ENCODE measurements at places on chromosomes 5 and 9.

DNA sequence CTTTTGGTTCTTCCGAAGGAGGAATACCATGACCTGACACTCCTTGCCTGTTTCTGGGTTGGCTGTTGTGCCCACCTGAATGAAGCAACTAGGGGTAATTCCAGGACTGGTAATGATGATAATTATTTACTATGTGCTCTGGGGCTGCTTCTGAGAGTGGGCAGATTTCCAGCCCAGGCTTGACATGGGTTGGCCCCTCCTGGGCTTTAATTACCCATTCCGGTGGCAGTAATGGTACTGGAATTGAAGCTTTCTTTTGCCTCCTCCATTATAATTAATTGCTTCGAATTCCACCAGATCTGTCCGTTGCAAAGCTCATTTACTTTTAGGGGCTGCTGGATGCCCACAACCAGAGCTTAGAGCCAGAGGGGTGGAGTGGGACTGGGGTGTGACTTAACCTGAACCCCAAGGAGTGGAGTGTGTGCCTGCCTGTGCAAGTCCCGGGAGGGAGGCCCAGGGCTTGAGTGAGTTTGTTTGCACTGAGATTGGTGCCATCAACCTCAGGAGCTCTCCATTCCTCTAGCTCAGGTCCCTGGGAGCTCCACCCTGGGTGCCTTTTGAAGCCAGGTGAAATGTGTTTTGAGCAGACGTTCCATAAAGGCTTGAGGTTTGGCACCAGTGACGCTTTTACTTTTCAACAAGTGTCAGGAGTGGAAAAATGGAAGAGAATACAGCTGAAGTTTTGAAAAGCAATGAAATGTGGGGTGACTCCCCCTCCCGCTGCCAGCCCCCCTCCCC, 214.6 kb downstream of the PDZD2 start:
- no peak for DNase-seq

GRCh38 chr9:112198646-112199045, 23.5 kb upstream of the SUSD1 start:
- peak; percentile 62 for DNase-seq

DNA sequence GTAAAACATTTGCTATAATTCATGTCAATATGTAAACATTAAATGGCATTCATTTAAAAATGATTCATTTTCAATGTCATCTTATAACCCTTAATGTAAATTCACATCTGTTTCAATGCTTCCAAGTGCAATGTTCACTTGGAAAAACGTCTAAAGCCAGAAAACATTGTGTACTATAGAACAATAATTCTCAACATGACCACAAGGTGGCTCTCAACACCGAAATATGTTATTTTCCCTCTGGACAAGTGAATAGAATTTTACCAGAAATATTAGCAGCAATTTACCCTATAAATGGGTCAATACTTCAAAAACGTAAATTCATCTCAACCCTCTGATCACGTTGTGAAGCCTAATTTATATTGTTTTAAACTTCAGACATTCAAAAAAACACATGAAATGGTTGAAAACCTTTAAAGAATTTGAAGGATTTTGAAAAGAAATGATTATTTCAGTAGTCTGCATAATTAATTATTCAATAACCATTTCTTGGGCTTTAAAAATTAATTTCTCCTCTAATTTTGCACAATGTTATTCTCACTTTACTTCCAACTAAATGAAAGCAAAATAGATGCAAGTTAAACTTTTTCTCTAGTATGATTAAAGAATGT, 11.0 kb downstream of the CDH10 start:
- no peak for DNase-seq

- no peak for DNase-seq
These were observed 14.6 kb upstream of the AQP7 start for GRCh38 chr9:33416996-33417395.

- DNase-seq = no peak
These were observed 5.8 kb upstream of the TBC1D9B start for GRCh38 chr5:179913461-179913860.

- no peak for DNase-seq
These were observed 89.9 kb upstream of the ADAMTSL1 start for GRCh38 chr9:18384066-18384465.

GRCh38 chr9:87065981-87066380, 118.7 kb upstream of the GAS1 start:
- no peak for DNase-seq

GRCh38 chr5:78648359-78649210, at the start of gene LHFPL2:
Gene LHFPL2, minus strand, starts transcription at chr5:78648772. Its CDS starts 138,559 bp downstream, at chr5:78510213.
- peak; percentile 75 for DNase-seq

DNA sequence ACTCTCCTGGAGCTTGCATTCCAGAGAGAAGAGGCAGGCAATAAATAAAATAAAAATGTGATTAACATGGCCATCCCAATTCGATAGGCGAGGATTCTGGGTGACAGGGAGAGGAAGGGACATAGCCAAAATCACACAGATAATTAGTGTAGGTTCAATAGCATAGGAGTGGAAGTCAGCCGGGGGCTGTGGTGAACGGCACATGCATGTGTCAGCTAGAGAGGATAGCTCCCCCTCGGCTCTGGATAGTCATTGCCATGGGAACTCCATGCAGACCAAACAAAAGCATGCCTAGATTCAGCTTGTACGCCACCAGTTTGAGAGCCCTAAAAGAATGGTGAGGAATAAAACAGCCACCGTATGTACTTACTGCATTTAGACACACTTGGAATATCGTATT, 223.5 kb downstream of the GRIA1 start:
- no peak for DNase-seq

DNA sequence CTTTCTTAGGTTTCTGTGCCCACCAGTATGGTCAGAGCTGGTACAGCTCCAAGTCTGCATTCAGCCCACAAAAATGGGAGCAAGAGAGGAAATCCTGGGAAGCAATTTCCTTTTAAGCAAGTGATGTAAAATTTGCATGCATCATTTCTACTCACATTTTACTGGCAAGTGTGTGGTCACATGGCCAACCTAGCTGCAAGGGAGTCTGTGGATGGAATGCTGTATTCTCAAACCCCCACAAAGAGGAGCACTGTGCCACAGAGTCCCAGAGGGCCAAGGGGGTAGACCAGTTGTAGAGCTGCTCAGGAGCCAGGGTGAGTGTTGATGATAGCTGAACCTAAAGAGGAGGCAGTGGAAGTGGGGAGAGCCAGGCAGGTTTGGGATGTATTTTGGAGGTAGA, 154.3 kb upstream of the SPRY4 start:
- DNase-seq = no peak

DNA sequence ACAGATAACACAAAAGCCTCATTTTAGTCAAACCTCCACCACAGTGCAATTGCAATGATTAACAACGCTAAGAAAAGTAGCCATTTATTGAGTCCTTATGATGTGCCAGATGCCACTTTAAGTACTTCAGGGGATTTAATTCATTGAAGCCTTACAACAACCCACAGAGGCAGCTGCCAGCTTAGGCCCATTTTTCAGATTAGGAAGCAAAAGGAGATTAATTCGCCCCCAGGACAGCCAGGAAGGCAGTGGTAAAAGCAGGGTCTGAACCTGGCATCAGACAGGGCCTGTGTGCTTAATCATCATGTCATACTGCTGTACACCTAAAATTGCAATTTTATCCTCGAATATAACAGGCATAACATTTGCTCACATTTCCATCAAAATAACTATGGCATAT, 23.9 kb downstream of the MED27 start:
- no peak for DNase-seq

DNA sequence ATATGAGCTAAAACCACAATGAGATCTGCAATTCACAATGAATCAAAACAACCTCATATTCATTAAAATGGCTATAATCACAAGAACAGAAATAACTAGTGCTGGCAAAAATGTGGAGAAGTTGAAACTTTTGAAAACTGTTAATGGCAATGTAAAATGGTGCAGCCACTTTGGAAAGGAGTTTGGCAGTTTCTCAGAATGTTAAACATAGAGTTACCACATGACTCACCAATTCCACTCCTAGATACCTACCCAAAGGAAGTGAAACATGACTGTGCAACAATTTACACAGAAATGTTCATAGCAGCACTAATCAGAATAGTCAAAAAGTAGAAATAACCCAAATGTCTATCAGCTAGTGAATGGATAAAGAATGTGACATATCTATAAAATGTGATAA, 862.2 kb downstream of the DTWD2 start:
- no peak for DNase-seq

DNA sequence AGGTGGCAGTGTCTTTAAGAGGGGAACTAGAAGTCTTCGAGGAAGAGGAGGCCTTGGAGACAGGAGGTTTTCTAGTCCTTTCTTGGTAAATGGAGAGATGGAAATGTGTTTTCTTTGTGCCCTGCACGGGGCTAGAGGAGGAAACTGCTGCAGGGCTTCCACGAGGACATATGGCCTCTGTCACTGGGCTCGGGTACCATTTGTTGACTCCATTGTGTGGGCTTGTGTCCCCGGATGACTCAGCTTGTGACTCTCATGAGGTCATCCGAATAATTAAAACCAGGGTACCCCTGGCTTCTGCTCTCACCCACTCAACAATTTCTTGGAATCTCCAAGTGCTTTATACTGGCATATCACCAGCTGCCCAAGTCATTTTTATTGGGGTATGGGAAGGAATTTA, 261.7 kb downstream of the KIF4B start:
- DNase-seq = no peak

GRCh38 chr9:135494791-135495559, 5.5 kb upstream of the MRPS2 start:
- DNase-seq = no peak

- DNase-seq = peak; percentile 56
These were observed 73.3 kb downstream of the GLIS3 start for GRCh38 chr9:4226331-4227250.

- no peak for DNase-seq
These were observed 28.2 kb downstream of the MTRR start for GRCh38 chr5:7897014-7897600.

GRCh38 chr9:33817327-33818166, 587 bp downstream of the UBE2R2 start:
- DNase-seq = peak; percentile 54

DNA sequence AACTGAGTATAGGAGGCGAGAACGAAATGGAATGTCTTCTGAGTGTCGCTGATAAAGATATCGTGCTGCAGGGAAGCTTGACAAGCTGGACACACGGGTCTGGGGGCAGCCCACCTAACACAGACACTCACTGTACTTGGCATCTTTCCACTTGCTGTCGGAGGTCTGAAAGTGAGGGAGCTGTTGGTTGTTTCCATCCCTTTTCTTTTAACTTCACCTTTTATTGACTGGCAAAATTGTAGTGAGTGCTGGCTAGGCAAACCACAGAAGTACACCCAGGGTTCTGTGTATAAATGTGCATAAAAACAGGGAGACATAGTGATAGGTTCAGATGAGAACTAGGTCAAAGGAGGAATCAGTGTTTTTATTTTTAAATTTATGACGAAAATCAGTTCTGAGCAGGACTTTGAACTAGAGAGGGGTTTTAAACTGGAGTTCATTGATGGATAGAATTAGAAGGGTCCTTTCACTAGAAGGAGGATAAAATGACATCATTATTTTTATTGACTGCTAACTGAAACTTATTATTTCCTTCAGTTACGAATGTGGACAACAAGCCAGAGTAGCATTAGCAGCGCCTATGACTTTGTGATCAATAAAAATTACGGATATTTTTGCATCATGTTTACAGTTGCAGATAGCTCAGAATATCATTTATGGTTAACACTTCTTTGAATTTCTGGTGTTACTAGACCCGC, 817 bp downstream of the GAPVD1 start:
- no peak for DNase-seq

GRCh38 chr5:112917453-112917995, 4.5 kb downstream of the REEP5 start:
- DNase-seq = no peak

DNA sequence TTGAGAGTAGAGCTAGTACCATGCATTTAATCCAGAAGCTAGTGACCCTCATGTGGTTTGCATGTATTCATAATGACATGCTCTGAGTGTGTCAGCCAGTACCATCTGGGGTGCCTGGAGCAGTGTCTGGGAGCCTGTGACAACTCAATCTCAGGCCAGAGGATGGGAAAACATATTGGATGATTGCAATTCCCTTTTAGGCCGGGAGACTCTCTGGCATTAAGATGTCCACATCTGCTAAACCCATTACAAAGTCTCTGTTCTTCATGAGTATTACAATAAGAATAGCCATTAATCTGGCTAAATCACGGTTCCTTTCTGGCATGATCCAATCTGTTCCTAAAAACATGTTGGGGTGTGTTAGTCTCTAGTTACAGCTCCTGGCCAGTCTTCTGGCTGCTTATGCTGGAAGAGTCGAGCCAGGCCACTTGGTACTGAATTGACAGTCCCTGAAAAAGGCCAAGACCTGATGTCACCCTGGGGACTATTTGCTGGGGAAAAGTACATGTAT, 475.7 kb downstream of the ENC1 start:
- DNase-seq = no peak

- DNase-seq = no peak
These were observed 9.0 kb downstream of the MCCC2 start for GRCh38 chr5:71596169-71596568.

DNA sequence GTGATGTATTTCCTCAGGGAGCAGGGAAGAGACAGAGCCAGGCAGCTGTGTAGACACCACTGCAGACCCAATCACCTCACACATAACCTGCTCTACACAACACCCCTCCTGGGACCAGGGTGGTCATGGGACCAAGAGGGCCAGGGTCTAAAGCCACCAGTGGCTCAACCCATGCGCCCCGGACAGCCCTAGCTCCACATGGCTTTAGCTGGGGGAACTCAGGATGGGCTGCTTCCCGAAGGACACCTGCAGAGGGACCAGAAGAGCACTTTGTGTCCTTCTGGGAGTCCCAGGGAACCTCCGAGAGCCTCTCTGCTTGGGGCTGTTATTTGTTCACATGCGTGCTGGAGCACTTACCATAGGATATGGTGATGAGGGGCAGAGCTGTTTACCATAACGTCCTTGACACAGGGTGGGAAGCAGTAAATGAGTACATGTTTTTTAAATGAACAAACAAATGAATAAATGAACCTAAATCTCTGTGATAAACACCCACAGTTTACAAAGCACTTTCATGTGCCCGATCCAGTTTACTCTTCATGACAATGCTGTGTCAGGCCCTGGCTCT, 12.3 kb downstream of the SEPTIN8 start:
- no peak for DNase-seq

DNA sequence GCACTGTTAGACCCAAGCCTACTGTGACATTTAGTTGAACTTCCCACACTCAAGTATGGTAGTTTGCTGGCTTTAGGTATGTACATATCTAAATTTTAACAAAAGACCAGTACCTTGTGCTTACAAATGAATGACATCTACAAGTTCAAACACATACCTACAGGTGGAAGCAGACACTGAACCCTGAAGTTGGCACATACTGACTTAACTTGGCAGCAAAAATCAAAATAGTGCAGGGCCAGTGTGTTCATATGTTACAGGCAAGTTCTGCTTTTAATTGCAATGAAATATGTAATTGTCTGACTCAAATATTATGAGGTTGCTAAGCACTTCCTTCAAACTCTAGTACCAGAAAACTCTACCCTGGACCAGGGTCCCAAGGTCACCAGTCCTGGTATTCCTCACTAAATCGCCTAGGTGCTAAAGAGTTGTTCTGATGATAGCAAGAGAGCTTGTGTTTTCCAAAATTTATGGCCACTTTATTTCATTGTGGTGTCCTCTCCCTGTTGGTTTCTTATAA, 77.4 kb downstream of the MEGF10 start:
- DNase-seq = no peak

- DNase-seq = no peak
These were observed 27.7 kb downstream of the TUT7 start for GRCh38 chr9:86326536-86326935.

- peak; percentile 41 for DNase-seq
These were observed 6.5 kb downstream of the TLE1 start for GRCh38 chr9:81682797-81683196.

Data from colonic mucosa (tissue), 4 donors.